Foreskin keratinocyte (primary cell): ENCODE measurements at places on chromosomes 6 and 20. TPM values are rescaled to one million over a fixed set of nuclear protein-coding genes. Genes with fewer than 3 reads are reported as not detected.
A peak's percentile ranks its signal among the peaks of the same experiment; 100 is the strongest.

The CCN6 gene
- 0.06 and 0.34 TPM in 2 replicates for polyA plus RNA-seq

GRCh38 chr20:33945391-33946081 is 48.2 kb upstream of the RALY start:
- DNase-seq = peak; percentile 42

- DNase-seq = no peak
Observed at GRCh38 chr20:40104959-40105358, 584.1 kb downstream of the MAFB start.

DNA sequence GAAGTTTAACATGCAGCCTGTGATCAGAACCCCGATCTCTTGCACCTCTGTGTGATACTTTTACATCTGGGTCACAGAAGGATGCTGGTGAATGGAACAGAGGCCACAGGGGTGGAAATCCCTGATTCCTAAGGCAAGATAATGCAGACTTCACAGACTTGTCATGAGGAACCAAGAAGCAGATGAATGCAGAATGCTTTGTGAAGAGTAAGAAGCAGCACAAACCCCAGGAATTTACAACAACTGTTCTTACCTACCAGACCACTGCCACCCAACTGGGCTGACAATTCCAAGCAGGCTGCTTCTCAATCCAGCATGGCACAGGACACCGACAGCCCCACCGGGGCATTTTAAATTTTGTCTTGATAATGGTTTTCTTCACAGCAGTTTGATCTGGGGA is 113.2 kb upstream of the CD93 start:
- DNase-seq = no peak
